SJSA1 (cell line): ENCODE measurements at places on chromosomes 3 and 15. TPM values are rescaled to one million over a fixed set of nuclear protein-coding genes. Genes with fewer than 3 reads are reported as not detected.

GRCh38 chr15:72534523-72534922 lies 60.4 kb downstream of the ARIH1 start:
- no peak for DNase-seq

DNA sequence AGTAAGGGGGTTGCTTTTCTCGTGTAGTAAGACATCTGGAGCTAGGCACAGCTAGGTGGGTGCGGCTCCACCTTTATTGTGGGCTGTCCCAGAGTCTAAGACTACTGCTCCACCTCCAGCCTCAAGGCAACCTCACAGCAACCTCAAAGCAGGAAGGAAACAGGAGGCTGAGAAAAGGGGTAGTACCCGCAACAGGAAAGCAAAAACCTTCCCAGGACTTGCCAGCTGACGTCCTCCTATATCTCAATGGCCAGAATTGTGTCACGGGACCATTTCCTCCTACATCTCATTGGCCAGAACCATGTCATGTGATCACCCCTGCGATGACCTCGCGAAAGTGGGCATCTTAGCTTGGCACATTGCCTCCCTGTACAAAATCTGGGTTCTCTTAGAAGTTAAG lies 4.3 kb upstream of the GPR160 start:
- DNase-seq: no peak

GRCh38 chr3:14396031-14396692 lies 6.2 kb upstream of the SLC6A6 start:
- no peak for DNase-seq

GRCh38 chr15:72783640-72784455 lies at the start of gene ADPGK:
ADPGK (minus strand) TSS chr15:72783758; CDS start chr15:72783691, 67 bp downstream.
- peak; percentile 97 for DNase-seq

GRCh38 chr15:48862705-48863104 lies 15.2 kb upstream of the EID1 start:
- no peak for DNase-seq

DNA sequence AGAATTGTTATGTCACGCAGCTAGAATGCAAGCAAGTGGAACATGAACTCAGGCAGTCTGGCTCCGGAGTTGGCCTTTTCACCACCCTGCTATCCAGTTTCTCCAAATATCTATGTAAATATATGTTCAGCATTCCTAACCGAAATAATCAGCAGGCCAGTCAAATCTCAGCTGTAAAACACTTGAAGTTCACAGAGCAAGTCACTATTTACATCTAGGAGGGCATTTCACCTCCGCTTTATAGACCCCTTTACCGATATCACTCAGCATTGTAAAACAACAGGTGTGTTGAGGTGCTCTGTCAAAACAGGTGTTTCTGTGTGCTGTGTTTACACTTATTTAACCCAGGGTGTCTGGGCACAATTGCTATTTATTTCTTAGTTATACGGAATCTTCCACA lies 12.2 kb upstream of the HES1 start:
- DNase-seq: no peak

GRCh38 chr3:151383956-151384355 lies 597 bp downstream of the P2RY12 start:
- no peak for DNase-seq

- no peak for DNase-seq
Observed at GRCh38 chr3:143109861-143110260, 9.7 kb upstream of the CHST2 start.

DNA sequence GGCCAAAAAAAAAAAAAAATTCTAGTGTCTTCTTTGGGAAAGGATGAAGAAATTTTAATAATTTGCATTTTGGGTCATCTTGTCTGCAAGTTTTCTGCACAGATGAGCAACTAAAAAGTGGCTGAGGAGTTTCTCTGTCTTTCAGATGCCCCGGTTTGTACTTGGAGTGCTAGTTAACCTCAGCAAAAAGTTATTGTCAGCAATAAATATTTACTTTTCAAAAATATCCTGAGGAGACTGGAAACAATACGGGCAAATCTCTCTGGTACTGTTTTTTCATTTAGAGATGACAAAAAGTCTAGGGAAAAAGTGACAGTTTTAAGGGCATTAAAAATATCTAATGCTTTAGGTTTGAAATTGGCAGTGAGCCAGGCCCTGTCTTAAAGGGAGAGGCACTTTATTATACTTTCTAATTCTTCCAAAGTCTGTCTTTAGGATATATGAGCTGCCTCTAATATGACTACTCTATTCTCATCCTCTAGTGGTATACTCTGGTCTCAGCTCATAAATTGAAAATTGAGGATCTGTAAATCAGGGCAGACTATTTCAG lies 436.0 kb upstream of the NR2F2 start:
- no peak for DNase-seq

DNA sequence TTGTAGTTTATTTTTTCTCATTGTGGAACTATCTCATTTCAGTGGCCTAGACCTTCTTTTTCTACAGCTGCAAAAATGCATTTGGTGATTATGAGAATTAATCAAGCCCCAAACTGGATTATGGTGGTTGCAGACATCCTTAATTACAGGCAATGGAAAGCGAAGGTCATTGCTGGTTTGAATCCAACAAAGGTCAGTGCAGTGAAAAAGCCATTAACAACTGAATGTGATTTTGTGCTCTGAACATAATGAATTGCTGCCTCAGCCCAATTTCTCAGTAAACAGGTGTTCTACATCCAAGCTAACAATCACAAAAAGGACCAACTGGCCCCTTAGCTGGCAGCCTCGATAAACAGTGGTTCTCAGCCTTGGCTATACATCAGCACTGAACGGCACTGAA lies 260.1 kb upstream of the DPPA4 start:
- no peak for DNase-seq

- no peak for DNase-seq
Observed at GRCh38 chr15:56056626-56057025, 63.2 kb upstream of the NEDD4 start.

DNA sequence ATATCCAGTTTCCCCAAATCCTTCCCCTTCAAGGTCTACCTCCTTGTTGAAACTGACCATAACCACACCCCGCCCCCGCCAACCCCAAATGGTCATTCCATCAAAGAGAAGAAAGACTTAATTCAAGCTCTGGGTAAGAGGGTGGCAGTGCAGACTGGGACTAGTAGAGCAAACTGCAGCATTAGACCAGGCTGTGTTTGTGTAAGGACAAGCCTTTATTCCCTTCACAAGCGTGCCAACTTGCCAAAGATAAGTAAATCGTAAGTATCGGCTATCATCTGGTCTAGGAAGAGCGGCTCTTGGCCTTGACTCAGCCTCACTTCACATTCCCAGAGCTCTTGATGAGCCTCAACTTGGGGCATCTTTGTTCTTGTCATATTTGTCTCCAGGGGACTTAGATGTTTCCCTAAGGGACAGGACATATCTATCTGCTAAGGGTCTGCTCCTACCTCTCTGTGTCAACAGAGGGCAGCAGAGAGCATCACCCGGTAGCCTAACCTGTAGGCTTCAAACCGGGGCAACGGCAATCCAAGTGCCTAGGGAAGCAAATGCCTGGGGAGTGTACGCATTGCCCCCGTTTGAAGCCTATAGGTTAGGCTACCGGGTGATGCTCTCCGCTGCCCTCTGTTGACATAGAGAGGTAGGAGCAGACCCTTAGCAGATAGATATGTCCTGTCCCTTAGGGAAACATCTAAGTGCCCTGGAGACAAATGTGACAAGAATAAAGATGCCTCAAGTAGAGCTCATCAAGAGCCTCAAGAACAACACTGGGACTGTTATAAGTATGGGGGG lies 8.9 kb upstream of the MAP3K13 start:
- DNase-seq: peak; percentile 18

GRCh38 chr15:59330649-59331048 lies 42.0 kb downstream of the MYO1E start:
- no peak for DNase-seq

- no peak for DNase-seq
Observed at GRCh38 chr3:32239307-32240158, 1.1 kb downstream of the CMTM8 start.

- DNase-seq: no peak
Observed at GRCh38 chr15:66014635-66015182, 145.4 kb downstream of the RAB11A start.

- no peak for DNase-seq
Observed at GRCh38 chr15:56798639-56799038, 65.3 kb upstream of the ZNF280D start.

XCR1 gene
- not detected in 2 replicates for total RNA-seq

TOPBP1 gene
- total RNA-seq: 35.7 and 58.0 TPM in 2 replicates

ACP3 gene
- not detected in 2 replicates for total RNA-seq

NMNAT3 gene
- not detected in 2 replicates for total RNA-seq

ARMC8 gene
- 41.8 and 42.9 TPM in 2 replicates for total RNA-seq

MTFMT gene
- 22.1 and 30.4 TPM in 2 replicates for total RNA-seq

SCG3 gene
- total RNA-seq: not detected in 2 replicates

FOXL2 gene
- not detected in 2 replicates for total RNA-seq

FANCD2 gene
- total RNA-seq: 30.0 and 36.7 TPM in 2 replicates

CRABP1 gene
- not detected in 2 replicates for total RNA-seq

RHOV gene
- not detected in 2 replicates for total RNA-seq

FGF12 gene
- total RNA-seq: not detected in 2 replicates

IL17RB gene
- total RNA-seq: not detected in 2 replicates
